ENCODE measurements at places on chromosomes 6 and 20. TPM values are rescaled to one million over a fixed set of nuclear protein-coding genes. Genes with fewer than 3 reads are reported as not detected.

DNA sequence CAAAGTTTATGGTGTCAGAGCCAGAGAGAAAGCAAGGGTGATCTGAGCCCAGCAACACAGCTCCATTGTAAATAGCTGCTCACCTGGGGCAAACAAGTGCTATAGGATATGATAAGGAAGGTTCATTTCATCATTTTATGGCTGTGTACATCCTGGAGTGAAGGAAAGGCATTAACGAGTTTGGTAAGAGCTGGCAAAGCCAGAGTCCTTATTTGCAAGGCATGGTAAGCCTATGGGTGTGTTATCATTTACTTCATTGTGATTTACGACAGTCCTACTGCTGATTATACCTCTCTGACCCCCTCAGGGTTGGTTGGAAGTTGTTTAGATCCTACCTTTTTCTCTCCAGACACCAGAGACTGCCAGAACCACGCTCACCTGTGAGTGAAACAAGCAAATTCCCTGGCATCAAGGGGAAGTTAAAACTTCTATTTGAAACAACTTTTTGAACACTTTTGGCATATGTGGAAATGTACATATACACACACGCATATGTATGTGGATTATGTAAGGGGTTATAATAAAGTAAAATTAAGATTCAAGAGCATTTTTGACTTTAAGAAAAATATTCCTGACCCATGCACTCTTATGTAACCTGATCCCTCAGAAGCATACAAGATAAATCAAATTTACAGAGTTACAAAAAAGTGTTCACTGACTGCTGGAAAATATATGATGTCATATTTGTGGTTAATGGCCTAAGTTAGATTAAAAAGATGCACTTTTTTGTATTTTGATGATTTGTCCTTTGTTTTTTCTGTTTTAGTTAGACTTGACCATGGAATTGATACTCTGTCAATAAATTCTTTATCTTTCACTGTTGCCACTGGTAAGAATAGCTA, 40.4 kb upstream of the EDN1 start:
- no peak overlapping the region for H3K4me3 ChIP-seq
- H3K27me3 ChIP-seq = no peaks in the 10 kb centered on the region
- H3K27ac ChIP-seq = no peak overlapping the region
- DNase-seq = no peak

LY6G6F gene
- total RNA-seq = 0.30 TPM

DNA sequence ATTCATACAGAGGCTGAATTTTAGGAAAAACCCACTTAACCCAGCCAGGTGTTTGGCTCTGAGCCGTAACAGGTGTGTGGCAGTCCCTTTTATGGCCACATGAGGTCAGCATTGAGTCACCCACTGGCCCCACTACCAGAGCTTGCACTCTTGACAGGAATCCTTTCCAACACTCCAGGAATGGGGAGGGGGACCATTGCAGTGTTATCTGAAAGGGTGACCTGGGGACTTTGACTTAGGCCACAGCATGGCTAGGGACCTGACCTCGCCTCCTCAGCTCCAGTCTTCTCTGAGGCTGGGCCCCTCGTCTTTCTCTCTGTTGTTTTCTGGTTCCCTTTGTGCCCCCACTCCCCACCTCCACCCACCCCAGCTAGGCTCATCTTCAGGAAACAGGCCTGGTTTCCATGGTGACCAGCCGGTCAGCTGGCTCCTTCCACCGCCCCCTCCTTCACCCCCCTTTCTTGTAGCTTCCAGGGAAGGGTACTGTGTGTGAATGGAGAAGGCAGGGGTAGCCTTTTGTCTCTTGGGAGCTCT, 2.1 kb upstream of the TMEM151B start:
- H3K27me3 ChIP-seq = no peaks in the 10 kb centered on the region
- H3K4me3 ChIP-seq = no peak overlapping the region
- H3K27ac ChIP-seq = peak overlapping the region; percentile 75
- H3K4me1 ChIP-seq = peaks cover 53% of the 10 kb centered on the region
- H3K36me3 ChIP-seq = peaks cover 7% of the 10 kb centered on the region

GRCh38 chr20:58069796-58070663, 158.4 kb downstream of the ANKRD60 start:
- H3K27ac ChIP-seq = no peak overlapping the region
- DNase-seq = no peak
- no peaks in the 10 kb centered on the region for H3K27me3 ChIP-seq

DNA sequence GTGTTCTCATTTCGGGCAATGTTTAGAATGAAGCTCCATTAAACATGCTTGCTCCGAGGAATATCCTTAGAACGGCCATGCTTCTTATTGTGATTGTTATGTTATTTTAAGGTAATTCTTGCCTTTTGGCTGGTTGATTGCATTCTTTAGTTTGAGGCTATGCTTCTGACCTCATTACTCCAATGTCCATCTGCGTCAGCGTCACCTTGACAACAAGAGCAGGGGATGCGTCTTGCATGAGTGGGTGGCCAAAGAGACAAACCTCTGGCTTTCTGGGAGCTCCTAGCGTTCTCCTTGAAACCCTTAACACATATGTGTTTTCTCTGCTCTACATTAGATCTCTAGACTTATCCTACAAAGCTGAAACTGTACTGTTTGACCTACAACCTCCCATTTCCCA, 184.3 kb downstream of the THBS2 start:
- H3K4me3 ChIP-seq = no peak overlapping the region
- H3K4me1 ChIP-seq = no peaks in the 10 kb centered on the region
- no peak overlapping the region for H3K27ac ChIP-seq
- H3K27me3 ChIP-seq = no peaks in the 10 kb centered on the region
- H3K36me3 ChIP-seq = no peaks in the 10 kb centered on the region

DNA sequence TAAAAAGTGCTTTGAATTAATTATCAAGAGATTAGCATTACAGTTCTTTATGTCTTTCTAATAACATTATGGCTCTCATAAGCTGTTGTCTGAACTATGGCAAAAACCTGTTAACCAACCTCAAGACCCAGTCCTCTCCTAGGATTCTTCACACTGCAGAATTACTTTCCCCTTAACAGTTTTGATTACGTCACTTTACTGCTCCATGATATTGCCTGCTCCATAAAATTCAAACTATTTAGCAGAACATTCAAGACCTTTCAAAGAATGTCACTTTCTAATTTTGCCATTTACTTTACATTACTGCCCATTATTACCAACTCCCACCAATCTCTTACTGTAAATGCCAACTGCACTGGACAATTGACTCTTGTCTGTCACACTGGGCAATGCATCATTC, 843.5 kb downstream of the PHF3 start:
- H3K36me3 ChIP-seq = no peaks in the 10 kb centered on the region
- H3K4me1 ChIP-seq = no peaks in the 10 kb centered on the region
- no peak overlapping the region for H3K4me3 ChIP-seq
- no peaks in the 10 kb centered on the region for H3K27me3 ChIP-seq
- DNase-seq = no peak

DNA sequence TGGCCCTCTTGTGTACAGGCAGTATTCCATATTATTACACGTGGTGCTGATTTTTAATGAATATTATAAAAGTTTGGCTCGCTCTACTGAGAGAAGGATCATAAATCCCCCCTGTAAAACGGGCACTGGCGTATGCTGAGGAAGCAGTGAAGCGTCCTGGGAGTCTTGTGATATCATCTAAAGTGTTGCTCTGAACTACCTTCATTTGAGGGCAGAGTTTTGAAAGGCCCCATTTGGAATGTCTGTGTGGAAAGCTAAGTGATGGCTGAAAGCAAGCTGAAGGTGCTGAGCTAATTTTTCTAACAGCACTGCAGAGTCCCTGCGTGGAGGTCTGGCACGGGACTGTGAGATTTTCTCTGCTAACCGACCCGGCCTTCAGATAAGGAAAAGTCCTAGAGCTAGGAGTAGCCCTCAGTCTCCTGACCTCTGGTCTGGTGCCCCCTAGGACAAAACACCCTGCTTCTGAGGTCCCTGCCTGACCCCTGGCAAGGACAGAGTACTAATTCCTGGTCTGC, 1.3 kb upstream of the BACH2 start:
- H3K36me3 ChIP-seq = no peaks in the 10 kb centered on the region
- no peak overlapping the region for H3K27ac ChIP-seq
- DNase-seq = no peak
- H3K27me3 ChIP-seq = no peaks in the 10 kb centered on the region
- no peak overlapping the region for H3K4me3 ChIP-seq

DNA sequence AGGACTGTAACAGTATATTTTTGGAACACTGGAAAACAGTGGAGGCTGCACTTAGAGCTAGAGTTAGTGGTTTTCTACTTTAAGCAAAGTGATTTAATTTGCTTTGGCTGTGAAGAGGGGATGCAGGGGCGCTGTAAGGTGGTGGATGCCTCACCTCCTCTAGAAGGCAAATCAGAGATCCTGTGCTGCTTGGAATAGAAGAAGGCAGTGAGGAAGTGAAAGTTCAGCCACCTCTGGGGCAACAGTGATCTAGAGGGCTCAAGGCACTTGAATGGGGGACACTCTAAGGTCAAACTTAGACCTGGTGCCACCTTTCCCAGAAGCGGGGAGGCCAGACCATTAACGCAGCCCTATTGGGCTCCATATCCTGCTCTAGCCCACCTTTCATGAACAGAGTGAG, 19.0 kb upstream of the SNRPB2 start:
- no peak overlapping the region for H3K4me3 ChIP-seq
- H3K36me3 ChIP-seq = no peaks in the 10 kb centered on the region
- DNase-seq = no peak
- peaks cover 9% of the 10 kb centered on the region for H3K4me1 ChIP-seq
- no peak overlapping the region for H3K27ac ChIP-seq

DNA sequence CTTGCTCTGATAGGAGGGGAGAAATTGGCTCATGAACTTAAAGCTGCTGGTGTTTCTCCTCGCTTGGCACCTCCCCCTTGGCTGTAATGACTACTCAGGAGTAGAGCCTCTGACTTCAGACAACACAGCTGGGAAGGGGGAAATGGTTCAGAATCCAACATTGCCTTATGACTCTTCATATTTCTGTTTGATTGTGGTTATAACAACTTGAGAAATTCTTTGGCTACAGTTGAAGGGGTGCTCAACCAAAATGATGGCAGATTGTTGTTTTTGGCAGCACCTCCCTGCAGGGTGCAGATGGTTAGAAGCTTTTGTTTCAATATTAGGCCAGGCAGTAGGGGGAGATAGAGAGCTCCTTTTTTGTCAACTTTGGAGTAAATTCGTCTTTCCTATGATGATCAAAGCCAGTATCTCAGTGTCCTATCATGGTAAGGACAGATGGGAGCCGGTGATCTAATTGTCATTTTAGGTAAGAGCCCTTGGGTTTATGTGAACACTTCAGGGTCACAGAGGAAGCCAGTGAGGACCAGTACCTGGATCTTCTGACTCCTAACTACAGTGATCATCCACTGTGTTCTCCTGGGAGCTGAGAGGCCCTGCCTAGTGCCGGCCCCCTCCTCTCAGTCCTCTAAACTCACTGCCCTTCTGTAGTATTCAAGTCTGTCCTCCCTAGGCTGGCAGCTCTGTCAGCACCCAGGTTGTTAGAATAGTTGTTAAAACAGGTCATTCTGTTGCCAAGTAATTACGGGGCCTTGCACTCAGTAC, 39.9 kb downstream of the RPRD1B start:
- peaks cover 28% of the 10 kb centered on the region for H3K36me3 ChIP-seq
- H3K4me3 ChIP-seq = no peak overlapping the region
- peak overlapping the region; percentile 16 for H3K27ac ChIP-seq
- DNase-seq = no peak
- H3K4me1 ChIP-seq = peaks cover 3% of the 10 kb centered on the region

EPB41L2 gene
- 267 TPM for total RNA-seq

GRCh38 chr20:46119028-46119546, 973 bp downstream of the CD40 start:
- H3K27me3 ChIP-seq = peaks cover 14% of the 10 kb centered on the region
- DNase-seq = no peak
- no peak overlapping the region for H3K4me3 ChIP-seq
- no peaks in the 10 kb centered on the region for H3K36me3 ChIP-seq
- H3K27ac ChIP-seq = no peak overlapping the region

DNA sequence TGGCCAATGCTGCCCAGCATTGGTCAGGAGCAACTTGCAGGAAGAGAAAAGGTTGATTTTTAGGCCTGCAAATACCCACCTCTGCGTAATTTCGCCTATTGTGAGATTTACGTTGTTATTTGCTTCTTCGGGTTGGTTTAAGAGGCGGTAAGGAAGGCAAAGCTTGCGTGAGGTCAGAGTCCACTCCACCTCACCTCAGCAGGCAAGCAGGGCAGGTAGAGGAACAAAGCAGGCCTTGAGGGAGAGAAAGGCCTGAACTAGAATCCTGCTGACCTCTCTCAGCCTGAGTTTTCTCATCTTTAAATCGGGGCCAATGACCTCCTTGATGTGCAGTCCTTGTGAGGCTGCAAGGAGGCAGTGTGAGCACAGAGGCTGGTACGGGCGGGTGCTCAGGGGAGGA, 239.1 kb downstream of the CDC5L start:
- H3K4me3 ChIP-seq = no peak overlapping the region
- DNase-seq = no peak
- peaks cover 3% of the 10 kb centered on the region for H3K27me3 ChIP-seq
- peaks cover 27% of the 10 kb centered on the region for H3K4me1 ChIP-seq
- no peak overlapping the region for H3K27ac ChIP-seq
- H3K36me3 ChIP-seq = no peaks in the 10 kb centered on the region

PDYN gene
- 11.0 TPM for total RNA-seq

DNA sequence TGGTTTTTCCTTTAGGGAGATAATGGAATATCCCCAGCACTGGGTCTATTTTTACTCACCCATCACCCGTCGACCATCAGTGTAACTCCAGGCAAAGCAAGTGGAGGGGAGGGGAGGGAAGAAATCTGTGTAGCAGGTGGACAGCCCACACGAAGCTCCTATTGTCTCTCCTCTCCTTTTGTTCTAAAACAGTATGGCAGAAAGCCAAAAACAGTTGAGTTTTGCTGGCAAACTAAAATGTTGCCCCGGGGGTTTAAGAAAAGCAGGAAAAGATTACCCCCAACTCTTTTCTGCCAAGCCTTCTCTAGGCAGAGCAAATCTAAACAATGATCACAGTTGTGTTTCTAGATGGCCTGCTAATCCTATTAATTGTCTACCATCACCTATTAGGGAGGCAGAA, 89.7 kb downstream of the PREP start:
- no peaks in the 10 kb centered on the region for H3K4me1 ChIP-seq
- H3K27ac ChIP-seq = no peak overlapping the region
- H3K36me3 ChIP-seq = peaks cover 2% of the 10 kb centered on the region
- no peaks in the 10 kb centered on the region for H3K27me3 ChIP-seq
- H3K4me3 ChIP-seq = no peak overlapping the region
- DNase-seq = no peak

GMPR gene
- 16.7 TPM for total RNA-seq

GRCh38 chr6:13908955-13909381, 15.8 kb upstream of the RNF182 start:
- DNase-seq = no peak
- no peak overlapping the region for H3K27ac ChIP-seq
- H3K4me1 ChIP-seq = peaks cover 6% of the 10 kb centered on the region
- H3K36me3 ChIP-seq = no peaks in the 10 kb centered on the region
- H3K27me3 ChIP-seq = no peaks in the 10 kb centered on the region

SNRNP48 gene
- total RNA-seq = 22.9 TPM

- no peaks in the 10 kb centered on the region for H3K27me3 ChIP-seq
- peaks cover 7% of the 10 kb centered on the region for H3K36me3 ChIP-seq
- H3K27ac ChIP-seq = no peak overlapping the region
- no peak for DNase-seq
- H3K4me1 ChIP-seq = no peaks in the 10 kb centered on the region
Observed at GRCh38 chr6:90003941-90004340, 109.7 kb downstream of the GJA10 start.
